ENCODE measurements at places on chromosomes 3 and 15.

DNA sequence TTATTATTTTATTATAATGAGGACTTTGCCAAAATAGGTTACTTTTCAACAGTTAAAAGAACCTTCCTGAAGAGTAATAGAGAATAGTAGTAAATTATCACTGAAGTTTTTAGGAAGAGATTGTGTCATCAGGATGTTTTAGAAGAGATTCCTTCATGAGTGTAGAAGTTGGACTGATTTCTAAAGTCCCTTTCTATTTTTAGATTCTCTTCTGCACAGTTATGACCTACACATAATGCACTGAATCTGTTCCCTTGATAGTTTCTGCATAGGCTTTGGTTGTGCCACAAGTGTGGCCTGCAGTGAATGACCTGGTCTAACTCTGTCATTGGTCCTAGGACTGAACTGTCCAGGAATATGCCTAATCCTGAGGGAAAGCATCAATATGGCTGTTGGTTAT lies 23.9 kb downstream of the SLC35A5 start:
- no peak for DNase-seq

DNA sequence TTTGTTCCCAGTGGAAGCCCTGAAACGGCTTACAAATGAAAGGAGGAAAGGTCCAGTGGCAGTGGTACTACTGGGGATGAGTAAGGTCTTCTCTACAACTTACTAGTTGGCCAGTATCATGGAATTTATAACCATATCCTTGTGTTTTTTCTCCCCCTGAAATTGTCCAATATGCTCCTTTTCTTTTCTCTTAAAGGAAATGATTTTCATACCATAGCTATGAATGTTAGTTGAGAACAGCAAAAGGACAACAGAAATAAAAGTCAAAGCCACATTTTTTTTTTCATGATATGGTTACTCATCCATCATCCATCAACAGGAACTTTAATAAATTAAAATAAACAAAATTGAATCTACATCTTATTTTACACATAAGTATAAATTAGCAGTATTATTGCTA lies 450.4 kb downstream of the MFSD1 start:
- DNase-seq: no peak

GRCh38 chr15:77130315-77130930 lies 59.5 kb upstream of the TSPAN3 start:
- DNase-seq: no peak

DNA sequence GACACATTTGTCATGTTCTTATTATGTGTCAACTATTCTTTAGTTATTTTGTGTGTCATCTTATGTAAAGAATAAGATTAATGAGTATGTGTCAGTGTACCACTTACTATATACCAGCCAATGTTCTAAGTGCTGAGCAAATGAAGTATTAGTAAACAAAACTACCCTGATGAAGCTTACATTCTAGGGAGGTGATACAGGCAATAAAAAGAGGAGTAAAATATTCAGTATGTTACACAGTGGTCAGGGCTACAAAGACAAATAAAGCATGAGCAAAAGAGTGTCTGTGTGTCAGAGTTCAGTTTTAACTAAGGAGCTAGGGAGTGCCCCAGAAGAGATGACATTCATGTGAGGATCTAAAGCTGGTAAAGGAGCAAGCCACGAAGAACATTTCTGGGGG lies 79.1 kb downstream of the TRPC1 start:
- DNase-seq: no peak

GRCh38 chr15:74604983-74605794 lies 10.4 kb upstream of the CLK3 start:
- no peak for DNase-seq

- DNase-seq: no peak
Observed at GRCh38 chr3:72494130-72494529, 354.1 kb downstream of the SHQ1 start.

DNA sequence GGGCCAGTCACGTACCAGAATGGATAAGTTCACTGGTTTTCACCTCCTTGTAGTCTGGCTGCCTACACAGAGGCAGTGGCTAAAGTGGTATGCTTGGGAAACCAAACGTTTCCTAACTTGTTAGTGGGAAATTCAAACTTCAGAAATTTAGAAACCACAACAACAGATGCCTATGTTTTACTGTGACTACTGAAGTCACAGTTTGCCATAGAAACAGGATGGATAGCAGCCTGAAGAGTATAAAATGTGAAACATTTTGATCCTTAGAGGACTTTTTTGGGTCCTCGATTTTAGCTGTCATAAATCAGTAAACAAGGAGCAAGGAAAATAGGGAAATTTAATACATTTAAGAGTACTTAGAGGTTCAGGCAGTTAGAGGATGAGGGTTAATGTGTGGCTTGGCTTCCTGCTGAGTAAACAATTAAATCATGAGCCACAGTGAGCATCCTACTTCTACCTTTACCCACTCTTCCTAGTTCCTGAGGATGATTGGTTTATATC lies 48.6 kb downstream of the CMSS1 start:
- no peak for DNase-seq

- DNase-seq: no peak
Observed at GRCh38 chr3:7015683-7016440, 154.9 kb downstream of the GRM7 start.

GRCh38 chr15:85496151-85496550 lies 115.7 kb downstream of the AKAP13 start:
- no peak for DNase-seq

DNA sequence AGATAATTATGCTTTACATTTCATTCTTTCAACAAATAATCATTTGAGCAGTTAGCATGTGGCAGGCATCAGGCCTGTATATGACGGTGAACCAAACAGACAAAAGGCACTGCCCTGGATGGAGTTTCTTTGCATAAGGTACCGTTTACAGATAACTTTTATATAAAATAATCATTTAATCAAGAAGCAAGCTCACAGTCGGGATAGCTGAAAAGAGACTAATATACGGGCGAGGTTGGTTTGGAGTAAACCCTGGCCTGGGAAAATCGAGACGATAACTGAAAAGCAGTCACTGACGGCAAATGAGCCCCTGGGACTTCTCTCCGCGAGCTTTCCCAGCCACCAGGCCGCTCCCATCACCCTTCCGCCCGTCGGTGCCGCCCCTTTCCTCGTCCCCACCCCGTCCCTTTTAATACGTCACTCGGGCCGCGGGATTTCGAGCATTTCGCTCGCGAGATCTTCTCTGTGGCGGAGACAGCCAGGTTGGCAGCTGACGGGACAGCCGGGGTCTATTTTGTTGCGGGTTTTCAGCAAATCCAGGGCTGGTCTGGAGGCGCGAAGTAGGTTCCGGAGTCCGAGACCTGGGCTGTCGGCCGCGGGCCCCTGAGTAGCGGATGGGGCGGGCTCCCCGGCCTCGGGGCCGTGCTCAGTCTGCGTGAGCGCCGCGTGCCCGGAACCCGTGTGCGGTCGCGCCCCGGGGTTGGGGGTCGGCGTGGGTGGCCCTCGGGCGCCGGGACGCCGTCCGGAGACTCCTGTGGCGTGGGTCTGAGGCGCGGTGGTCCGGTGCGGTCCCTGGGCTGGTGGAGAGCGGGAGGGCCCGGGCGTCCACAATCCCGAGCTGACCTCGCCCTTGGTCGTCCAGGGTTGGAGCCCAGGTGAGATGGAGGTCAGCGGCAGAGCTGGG lies at the start of gene NMD3:
NMD3 (plus strand) TSS at position 462 of the 904 bp plus-strand sequence. CDS start 703 bp downstream, outside the sequence.
- DNase-seq: peak; percentile 98

DNA sequence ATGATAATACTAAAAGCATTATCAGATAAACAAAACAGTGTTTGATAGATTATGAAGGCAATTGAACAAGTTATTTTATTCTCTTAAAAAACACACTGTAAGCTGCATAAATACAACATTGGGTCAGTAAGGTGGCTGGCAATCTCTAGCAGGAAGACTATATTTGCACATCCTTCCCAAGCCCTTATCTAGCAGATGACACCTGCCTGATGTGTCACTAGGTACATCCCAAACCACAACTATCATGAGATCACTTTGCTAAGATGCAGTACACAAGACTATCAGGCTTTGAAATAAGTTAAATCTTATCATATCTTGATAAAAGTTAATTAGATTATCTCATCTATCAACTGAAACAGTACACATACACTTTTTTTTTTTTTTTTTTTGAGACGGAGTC lies 417.4 kb downstream of the MECOM start:
- no peak for DNase-seq

DNA sequence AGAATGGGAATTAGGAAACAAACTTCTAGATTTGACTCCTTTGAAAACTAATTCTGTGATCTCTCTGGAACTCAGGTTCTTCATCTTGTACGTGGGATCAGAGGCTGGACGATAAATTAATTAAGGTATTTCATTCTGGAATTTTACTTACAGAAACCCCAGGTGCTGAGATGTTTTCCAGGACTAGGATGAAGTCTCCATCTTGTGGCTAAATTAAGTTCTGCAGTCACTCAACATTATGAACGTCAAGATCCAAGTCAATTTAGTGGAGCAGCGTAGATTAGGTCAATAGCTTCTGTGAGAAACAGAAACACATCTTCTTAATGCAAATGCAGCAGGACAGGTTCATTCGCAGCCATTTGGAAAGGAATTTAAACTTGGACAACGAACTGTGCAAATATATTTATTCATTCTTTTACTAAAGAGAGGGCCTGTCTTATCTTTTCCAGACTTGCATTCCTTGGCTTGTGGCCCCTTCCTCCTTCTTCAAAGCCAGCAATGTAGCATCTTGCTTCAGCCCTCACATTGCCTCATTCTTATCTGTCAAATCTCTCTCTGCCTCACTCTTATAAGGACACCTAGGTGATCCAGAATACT lies 26.7 kb upstream of the TMC3 start:
- peak; percentile 70 for DNase-seq

DNA sequence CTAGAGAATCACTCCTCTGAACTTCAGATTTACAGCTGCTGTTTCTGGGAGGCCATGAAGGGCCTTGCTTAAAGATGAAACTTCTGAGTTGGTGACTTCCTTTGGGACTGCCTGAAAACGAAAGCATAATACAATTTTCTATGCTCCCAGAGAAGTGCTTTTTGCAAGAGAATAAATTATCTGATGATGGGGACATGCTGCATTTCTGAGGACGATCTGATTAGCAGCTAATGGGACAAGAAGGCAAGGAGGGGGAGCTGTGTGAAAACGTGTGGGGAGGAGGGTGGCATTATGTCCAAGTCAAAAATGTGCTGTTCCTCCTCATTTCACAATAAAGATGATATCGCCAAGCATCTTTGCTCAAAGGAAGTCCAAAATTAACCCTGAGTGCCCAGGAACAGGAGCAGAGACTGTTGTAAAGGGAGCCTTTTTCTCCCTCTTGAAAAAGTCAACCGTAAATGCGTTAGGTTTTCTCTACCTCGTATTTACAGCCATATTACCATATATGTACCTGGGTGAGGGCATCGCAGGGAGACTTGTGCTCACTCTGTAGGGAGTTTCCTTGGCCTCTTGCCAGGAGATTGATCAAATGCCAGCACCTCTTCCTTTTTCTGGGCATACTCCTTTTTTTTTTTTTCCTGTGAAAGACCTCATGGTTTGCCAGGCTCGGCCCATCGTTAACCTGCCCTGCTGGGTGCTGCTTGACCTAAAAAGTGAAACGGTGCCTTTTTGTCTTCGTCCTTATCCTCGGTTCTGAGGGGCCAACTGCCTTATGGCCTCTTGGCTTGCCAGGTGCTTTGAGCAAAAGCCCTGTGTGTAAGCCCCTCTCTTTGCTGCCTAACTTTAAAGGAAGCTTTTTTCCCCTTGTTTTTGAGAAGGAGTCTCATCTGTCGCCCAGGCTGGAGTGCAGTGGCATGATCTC lies 11.5 kb downstream of the ITPR1 start:
- DNase-seq: peak; percentile 59

- DNase-seq: no peak
Observed at GRCh38 chr15:63109920-63110319, 11.7 kb upstream of the LACTB start.

- DNase-seq: no peak
Observed at GRCh38 chr15:40121911-40122638, 13.4 kb upstream of the BMF start.

DNA sequence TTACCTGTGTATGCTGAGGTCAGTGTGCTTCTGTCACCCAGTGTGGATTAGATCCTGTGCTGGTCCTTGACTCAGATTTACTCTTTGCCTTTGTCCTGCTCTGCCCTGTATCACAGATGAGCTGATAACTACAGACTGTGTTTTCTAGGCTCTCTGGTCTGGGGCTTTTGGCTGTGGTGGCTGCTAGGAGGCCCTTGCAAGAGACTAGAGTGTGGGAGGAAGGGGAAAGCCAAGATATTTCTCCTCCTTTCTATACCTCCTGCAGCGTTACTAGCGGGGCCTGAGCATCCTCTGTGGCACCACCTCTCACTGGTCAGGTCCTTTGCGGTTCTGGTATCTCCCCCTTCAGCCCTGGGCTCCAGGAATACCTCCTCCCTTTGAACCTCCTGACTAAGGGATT lies 282.3 kb upstream of the TBC1D5 start:
- no peak for DNase-seq

- DNase-seq: no peak
Observed at GRCh38 chr3:136858381-136858780, 3.6 kb upstream of the NCK1 start.

DNA sequence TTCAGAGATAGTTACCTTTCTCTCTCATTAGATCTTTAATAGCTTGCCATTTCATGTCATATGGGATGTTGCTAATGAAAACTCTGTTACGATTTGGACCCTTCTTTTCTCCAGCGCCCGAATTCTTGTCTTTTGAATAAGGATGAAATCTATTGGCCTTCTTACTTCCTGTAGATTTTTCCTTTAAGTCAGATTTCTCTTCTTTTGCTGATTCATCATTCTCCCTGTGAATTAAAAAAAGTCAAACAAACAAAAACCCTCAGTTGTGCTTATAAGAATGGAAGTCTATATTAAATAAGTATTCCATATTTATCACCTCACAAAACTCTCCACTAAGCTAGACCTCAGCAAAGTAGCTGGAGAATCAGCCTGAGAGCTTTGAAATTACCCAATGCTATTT lies 9.5 kb downstream of the MYEF2 start:
- DNase-seq: no peak

DNA sequence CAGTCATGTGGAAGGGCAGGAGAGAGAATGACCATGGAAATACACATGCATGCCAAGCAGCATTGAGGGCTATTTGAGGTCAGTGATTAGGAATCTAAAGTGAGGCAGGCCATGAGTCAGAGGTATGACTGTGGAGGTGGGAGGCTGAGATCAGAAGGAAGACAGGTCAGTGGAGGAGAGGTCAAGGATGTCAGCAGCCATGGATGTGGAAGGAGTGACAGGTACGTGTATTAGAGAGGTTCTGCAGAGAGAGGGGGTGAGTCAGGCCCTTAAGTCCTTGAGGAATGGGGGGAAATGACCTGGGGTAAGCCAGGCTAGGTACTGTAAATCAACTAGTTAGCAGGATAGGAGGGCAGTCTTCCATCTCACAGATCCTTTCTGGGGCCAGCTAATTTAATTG lies 166.6 kb downstream of the ANO10 start:
- no peak for DNase-seq

DNA sequence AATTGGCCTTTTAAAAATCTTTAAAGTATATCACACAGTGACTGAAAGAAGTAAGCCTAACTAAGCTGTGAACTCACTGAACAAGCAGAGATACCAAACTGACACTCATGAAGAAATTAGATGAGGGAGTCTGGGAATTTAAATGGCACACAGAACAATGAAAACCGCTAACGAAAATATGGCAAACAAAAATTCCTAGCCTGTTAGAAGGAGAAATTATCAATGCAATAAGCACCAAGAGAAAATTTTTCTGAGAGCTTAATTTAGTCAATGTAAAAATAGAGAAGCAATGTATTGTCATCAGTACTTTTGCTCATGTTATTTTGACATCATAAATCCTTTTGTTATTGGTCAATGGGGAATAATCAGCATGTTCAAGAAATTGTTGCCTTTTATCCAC lies 291.1 kb upstream of the PDZRN3 start:
- no peak for DNase-seq
